Activated T-cell treated with anti-CD3 and anti-CD28 coated beads for 48 hours (primary cell): ENCODE measurements at places on chromosomes 3 and 15.

DNA sequence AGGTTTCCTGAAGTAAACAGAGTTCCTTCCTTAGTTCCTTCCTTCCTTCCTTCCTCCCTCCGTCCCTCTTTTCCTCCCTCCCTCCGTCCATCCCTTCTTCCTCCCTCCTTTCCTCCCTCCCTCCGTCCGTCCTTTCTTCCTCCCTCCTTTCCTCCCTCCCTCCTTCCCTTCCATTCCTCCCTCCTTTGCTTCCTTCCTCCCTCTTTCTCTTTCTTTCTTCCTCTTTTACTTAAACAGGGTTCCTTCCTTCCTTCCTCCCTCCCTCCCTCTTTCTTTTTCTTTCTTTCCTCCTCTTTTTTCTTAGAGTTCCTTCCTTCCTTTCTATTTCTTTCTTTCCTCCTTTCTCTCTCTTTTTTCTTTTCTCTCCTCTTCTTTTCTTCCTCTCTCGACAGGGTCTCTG is 35.2 kb downstream of the ATR start:
- no peak for DNase-seq

DNA sequence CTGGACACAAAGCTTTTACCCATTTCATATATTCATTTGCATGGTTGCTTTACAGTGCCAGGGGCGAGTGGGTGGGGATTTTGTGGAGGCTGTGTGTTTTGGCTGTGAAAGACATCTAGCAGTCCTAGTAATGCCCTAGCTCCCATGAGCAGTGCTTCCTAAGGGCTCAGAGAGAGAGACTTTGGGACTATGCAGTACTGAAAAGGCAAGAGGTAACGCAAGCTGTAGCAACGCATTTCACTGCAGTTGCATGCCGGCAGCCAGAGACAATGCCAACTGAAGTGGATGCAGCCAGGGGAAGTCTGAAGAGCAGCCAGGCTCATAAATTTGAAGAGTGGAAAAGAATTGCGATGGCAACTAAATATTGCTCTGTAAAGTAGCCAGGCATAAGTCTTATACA is 27.4 kb upstream of the ATP10A start:
- DNase-seq = no peak

DNA sequence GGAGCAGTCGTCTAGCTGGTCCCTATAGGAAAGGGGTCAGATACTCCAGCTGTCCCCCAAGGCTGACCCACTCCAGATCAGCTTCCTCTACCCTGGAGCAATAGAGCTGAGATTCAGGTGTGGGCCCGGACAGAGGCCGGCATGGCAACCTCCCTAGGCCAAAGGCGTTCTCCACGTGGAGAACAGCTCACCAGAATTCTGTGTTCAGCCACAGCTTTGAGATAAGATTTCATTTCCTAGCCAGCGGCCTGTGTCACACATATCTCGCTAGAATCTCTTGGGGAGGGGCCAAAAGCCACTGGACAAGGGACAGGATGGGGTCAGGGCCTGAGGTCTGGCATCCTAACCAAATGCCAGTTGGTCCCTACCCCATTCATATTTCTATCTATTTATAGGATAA is 20.1 kb downstream of the SRGAP3 start:
- DNase-seq = no peak

DNA sequence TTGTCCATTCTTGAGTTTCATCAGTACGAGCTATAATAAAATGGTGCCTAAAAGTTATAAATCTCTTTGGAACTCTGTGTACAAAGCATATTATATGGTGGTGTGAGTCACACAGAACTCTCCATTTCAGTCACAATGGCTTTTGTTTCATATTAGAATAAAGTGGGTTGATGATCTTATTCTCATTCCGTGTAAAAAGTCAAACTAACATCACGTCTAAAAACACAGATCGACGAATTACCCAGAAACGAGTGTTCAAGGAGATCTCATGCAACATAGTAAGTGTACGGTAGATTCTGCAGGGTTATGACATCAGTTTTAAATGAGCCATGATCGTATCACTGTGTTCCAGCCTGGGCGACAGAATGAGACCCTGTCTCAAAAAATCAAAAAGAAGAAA is 122.4 kb downstream of the FOXP1 start:
- DNase-seq = no peak

DNA sequence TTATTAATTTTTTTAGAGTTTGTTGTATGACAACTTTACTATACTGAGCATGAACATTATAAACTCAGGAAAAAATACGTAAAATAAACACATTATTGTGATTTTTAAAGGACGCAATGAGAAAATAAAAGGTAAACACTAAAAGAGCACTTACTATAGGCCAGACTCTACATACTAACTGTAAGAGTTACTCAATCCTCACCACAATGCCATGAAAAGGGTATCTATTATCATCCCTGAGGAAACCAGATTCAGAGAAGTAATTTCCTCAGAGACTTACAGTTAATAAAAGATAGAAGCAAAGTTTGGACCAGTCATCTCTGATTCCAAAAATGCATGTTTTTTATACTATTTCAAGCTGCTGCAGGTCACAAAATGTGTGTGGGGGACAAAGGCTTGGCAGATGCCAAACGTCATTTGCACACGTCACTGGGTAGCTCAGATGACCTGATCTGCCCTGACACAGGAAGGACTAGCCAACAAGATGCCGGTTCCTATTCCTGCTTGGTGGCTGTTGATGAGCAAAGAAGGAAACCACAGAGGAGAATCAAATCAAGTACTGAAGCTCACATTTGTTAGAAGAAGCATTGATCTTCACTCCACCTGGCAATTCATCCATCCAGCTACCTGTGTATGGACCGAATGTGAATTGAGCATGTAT is 42.3 kb downstream of the KLHL6 start:
- peak; percentile 17 for DNase-seq
